ENCODE measurements at places on chromosomes 7 and 10.

GRCh38 chr7:74584160-74584954, 73.2 kb upstream of the GTF2I start:
- no peak for DNase-seq

GRCh38 chr7:54827734-54828133, 68.7 kb upstream of the SEC61G start:
- DNase-seq, result no peak

- no peak for DNase-seq
Observed at GRCh38 chr10:78483641-78484040, 450.0 kb downstream of the RPS24 start.

DNA sequence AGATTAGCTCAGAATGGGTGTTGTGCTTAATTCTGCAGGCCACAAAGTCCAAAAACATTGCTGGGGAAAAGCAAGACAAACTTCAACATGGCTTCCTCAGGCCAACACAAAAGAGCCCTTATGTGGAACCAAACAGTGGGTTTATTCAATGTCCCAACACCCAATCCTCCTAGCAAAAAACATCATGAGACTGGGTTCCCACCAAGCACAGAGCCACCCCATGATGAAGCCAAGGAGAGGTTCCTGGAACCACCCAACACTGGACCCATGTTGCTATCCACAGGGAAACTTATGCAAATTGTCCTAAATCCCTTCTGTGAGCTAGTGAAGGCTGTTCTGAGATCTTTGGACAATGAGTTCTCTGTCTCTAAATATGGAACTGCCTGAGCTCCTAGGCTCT, 24.0 kb downstream of the SLC25A13 start:
- DNase-seq, result no peak

GRCh38 chr10:76252733-76253132, 821.3 kb downstream of the LRMDA start:
- no peak for DNase-seq

GRCh38 chr7:924541-925231, 29.8 kb downstream of the ADAP1 start:
- no peak for DNase-seq

Data from fibroblast of skin of right quadriceps (primary cell).